ENCODE measurements at places on chromosomes 6 and 20.

DNA sequence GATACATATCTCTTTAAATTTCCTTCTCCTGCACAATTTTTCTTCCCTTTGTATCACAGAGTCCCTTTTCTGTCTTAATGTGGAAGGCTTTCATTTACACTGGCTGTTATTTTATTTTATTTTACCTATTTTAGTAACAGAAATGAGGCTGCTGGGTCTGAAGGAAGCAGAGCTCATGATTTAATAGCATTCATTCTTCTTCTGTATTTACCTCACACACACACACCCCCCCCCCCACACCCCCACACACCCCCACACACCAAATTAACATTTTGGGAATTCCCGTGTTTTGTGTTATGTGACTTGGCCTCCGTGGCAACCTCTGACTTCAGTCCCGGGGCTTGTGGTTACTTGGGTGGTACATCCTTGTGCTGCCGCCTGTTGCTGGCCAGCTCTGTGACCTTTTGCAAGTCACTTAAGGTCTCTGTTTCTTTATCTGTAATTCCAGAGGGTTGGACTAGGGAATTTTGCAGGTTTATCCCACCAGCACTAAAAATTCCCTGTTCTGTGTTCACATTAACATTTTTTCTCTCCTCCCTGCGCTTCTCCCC, 108.8 kb downstream of the TIAM2 start:
- DNase-seq: no peak

- no peak for DNase-seq
These were observed 117.1 kb upstream of the PTPRT start for GRCh38 chr20:43306837-43307236.

GRCh38 chr6:22383016-22383415, 86.2 kb upstream of the PRL start:
- DNase-seq: no peak

- DNase-seq: peak; percentile 24
These were observed 30.4 kb downstream of the KCNQ2 start for GRCh38 chr20:63442100-63442493.

DNA sequence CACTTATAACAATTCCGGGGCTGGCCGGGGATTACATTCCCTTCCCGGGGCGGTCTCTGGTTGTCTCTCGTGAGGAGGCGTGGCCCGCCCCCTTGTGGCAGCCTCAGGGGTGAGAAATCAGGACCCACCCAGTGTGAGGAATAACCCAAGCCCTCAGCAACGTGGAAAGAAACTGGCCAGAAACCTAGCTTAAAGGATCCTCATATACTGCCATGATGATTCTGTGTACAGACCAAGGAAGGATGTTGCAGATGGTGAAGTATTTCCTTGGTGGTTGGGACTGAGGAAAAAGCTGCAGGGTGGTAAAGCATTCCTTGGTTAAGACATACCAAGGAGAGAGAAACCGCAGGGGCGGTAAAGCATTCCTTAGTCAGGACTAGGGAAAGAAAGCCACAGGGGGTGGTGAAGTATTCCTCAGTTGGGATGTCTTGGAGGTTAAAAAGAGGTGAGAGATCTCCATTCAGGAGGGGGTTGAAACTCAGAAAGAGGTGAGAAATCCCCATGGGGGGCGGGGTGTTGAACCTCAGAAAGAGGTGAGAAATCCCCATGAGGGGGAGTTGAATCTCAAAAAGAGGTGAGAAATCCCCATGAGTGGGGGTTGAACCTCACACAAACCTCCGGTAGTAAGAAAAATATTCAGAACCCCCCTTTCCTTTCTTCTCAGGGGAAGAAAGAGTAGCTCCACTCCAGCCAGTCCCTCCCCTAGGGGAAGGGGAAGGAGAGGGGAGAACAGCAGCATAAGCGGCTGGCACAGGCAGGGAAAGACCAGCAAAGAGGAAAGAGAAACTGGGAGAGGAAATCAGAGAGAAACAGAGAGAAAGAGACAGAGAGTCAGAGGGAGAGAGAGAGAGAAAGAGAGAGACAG, 238.1 kb downstream of the RNGTT start:
- no peak for DNase-seq

DNA sequence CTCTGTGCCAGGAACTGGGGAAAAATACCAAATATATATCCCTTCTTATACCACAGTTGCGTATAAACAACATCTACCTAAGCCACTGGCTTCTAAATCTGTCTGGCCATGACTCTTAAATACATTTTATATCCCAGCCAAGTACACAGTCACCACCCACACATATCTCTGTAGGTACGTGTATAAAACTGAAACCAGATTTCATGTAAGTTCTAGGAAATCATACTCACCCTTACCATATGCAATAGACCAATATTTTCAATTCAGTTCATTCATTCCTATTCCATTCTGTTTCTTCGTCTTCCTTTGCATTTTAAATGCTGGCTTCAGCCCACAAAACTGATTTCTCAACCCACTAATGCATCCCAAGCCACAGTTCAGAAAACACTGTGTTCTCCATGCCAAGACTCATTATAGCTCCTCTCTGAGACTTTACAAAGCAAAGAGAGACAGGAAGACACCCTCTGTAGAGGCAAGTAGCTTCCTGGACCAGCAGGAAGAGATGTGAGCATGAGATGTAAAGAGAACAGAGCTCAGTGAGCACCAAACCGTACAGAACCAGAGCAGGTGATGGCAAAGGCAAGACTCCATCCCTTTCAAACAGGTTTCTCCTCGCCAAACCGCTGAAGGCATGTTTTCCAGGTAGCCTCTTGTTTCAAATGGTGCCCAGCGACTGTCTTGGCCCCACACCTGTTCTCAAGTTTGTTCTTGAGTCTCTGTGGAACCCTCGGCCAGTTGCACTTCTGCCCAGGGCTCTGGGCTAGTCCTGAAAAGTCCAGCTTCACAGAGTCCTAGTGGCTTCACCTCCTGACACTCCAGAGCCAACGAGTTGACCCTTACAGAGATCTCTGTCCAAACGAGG, 18.7 kb downstream of the FAM50B start:
- DNase-seq: no peak

DNA sequence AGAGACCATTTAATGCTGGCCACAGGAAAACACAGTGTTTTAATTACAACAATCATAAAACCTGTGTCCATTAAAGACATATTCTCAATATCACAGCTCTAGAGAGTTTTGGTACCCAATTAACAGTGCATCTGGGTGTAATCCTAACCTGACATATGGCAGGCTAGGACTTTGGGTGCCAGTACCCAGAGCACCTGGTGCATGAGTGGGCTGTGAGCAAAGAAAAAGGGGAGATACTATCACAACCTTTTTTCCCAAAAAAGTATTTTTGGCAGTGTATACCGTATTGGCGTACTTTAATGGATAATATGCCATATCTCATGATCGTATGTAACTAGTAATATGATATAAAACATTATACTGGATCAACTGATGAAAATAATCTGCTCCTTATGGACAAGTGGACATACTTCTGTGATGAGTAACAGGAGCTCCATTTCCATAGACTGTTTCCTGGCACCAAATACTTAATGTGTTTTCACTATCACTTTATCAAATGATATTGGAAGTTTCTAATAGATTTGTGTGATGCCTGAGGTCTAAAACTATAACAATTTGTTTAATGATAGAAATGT, 91.7 kb downstream of the COL19A1 start:
- DNase-seq: no peak

DNA sequence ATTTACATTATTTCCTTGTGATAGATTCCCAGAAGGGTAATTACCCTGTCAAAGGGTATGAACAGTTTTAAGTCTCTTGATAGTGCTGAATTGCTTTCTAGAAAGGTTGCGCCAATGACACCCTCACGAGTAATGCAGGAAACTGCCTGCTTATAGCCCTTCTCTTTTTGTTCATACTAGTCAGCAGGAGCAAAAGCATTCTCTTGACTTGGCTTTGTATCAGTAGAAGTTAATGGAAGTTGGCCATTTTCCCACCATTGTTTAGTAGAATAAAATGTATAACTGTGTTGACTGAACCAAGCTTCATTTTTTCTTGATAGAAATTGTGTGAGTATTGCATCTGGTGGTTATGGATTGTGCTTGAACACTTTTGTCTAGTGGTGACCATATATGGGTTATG, 100.1 kb downstream of the FARS2 start:
- DNase-seq: no peak

DNA sequence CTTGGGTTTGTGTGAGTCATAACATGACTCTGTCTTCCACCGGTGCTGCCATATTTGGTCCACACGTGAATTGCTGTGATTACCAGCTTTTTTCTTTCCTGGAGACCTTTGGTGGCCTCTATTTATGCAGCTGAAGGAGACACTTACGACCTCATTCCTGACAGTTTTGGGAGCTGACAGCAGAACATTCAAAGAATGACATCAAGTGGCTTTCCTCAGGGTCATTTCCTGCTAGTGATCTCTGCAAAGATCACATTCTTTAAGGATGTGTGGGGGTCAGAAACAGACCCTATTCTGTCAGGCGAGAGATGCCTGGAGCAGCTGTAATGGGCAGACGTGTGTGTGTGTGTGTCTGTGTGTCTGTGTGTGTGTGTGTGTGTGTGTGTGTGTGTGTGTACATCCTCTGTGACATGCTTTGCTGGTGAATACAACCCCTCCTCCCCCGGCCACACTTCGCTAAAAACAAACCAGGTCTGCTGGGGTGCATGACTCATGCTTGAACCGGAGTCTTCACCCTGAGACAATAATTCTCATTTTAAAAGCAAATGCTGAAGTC, 115.6 kb downstream of the TMEM170B start:
- no peak for DNase-seq

- no peak for DNase-seq
These were observed 65.4 kb upstream of the MAFB start for GRCh38 chr20:40754339-40754943.

GRCh38 chr6:105257340-105257739, 77.5 kb upstream of the POPDC3 start:
- DNase-seq: no peak

GRCh38 chr20:61436283-61436666, 184.2 kb downstream of the CDH4 start:
- no peak for DNase-seq

DNA sequence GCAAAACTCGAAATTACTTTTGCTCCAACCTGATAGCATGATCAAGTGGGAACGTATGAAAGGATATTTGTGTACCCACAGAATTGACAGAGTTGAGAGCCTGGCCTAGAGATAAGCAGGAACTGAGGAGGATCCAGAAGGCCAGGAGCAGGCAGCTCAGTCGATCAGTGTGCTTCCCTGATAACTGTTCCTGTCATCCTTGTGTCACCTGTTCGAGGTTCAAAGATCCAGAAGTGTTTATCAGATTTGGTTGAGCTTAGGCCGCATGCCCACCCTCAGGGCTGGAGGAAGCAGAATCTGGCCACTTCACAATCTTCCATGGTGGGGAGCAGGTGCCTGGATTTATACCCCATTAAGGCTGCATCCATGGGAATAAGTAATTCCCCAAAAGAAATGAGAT, 124.8 kb downstream of the QRSL1 start:
- no peak for DNase-seq

GRCh38 chr6:38871741-38872568, 156.8 kb downstream of the DNAH8 start:
- no peak for DNase-seq

Data from activated T-helper 1 cell treated with Interleukin-2 at 50 U/mL for 16 hours (primary cell).